ENCODE measurements at places on chromosomes 5 and 9. TPM values are rescaled to one million over a fixed set of nuclear protein-coding genes. Genes with fewer than 3 reads are reported as not detected.

The ACTBL2 gene
- not detected for polyA plus RNA-seq

GRCh38 chr5:54900984-54901725, 84.2 kb downstream of the ESM1 start:
- no peak overlapping the region for H3K4me3 ChIP-seq
- no peak overlapping the region for H3K27ac ChIP-seq
- peaks cover 3% of the 10 kb centered on the region for H3K27me3 ChIP-seq

The PNPLA7 gene
- 64.1 TPM for polyA plus RNA-seq

DNA sequence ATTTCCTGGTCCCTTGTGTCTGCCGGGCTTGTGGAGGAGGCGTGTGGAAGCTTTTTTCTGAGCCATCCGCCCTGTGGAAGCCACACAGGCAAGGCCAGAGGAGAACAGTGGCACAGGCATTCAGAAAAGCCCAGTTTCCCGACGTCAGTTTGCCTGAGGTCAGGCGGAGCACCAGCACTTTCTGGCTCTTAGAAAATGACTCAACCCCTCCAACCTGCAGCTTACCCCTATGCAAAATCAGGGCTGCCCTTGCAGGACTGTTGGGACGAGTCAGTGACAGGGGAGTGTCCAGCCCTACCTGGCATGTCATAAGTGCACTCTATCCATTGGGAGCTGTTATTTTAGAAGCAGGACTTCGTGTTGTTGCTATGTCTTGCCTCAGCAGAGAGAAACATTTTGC, 216.0 kb downstream of the NR3C1 start:
- no peak overlapping the region for H3K27ac ChIP-seq
- no peak for DNase-seq
- H3K27me3 ChIP-seq = no peaks in the 10 kb centered on the region
- no peaks in the 10 kb centered on the region for H3K36me3 ChIP-seq
- H3K4me3 ChIP-seq = no peak overlapping the region

The SKP2 gene
- polyA plus RNA-seq = 2.9 TPM

DNA sequence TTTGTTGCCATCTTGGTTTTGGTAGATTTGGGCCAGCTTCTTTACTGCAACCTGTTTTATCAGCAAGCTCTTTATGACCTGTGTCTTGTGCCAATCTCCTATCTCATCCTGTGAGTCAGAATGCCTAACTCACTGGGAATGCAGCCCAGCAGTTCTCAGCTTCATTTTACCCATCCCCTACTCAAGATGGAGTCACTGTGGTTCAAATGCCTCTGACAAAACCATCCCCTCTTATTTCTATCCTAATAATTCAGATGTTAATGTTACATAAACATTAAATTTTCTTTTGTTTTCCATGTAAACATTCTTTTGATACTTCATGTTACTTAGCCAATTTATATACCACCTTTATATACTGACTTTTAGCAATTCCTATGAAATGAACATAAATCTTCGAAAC, 746.3 kb downstream of the CDH18 start:
- H3K4me3 ChIP-seq = no peak overlapping the region
- peak; percentile 56 for DNase-seq
- H3K36me3 ChIP-seq = no peaks in the 10 kb centered on the region
- H3K27ac ChIP-seq = no peak overlapping the region

The NR6A1 gene
- 0.46 TPM for polyA plus RNA-seq

The CFAP157 gene
- polyA plus RNA-seq = 0.67 TPM

DNA sequence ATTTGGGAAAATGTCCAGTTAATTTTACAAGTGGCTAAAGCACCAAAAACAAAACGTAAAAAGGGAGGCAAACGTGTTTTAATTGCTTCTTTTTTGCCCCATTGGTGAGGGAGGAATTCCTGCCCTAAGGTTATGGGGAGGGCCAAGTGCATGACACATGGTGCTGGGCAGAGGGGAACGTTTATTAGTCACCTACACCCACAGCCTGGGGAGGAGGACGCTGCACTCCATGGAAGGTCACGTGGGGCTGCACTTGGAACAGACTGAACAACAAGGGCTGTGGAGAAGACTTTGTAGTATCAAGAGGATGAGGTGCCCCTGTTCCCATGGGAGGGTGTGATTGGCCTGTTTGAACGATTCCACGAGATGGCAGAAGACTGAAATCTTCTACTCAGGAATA, 13.7 kb upstream of the ADAMTS16 start:
- no peak overlapping the region for H3K27ac ChIP-seq
- H3K36me3 ChIP-seq = no peaks in the 10 kb centered on the region
- no peak overlapping the region for H3K4me3 ChIP-seq
- H3K4me1 ChIP-seq = no peaks in the 10 kb centered on the region

The WDR38 gene
- polyA plus RNA-seq = not detected

DNA sequence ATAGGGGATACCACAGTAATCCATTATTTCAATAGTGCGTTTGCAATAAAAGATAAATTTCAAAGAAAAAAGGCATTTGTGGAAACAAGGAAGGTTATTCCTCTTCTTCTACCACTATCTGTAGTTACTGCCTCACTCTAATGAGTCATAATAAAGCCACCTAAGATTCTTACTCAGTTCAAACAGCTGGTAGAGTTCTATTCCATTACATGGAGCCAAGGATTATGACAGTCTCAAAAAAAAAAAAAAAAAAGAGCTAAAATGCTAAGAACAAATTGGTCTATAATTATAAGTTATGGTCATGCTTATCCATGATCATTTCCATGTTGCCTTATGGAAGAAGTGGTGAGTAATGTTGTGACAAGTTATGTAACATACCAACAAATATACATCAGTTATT, 46.3 kb downstream of the DENND1A start:
- no peaks in the 10 kb centered on the region for H3K27me3 ChIP-seq
- H3K27ac ChIP-seq = no peak overlapping the region
- no peaks in the 10 kb centered on the region for H3K4me1 ChIP-seq
- no peak for DNase-seq
- H3K36me3 ChIP-seq = no peaks in the 10 kb centered on the region

GRCh38 chr9:108911820-108912219, 22.1 kb downstream of the ELP1 start:
- no peaks in the 10 kb centered on the region for H3K27me3 ChIP-seq
- H3K36me3 ChIP-seq = no peaks in the 10 kb centered on the region
- H3K4me1 ChIP-seq = no peaks in the 10 kb centered on the region
- no peak for DNase-seq
- no peak overlapping the region for H3K27ac ChIP-seq

GRCh38 chr9:123771690-123772089, 158.2 kb downstream of the DENND1A start:
- H3K4me1 ChIP-seq = no peaks in the 10 kb centered on the region
- no peak overlapping the region for H3K27ac ChIP-seq
- no peak for DNase-seq
- no peaks in the 10 kb centered on the region for H3K27me3 ChIP-seq
- H3K4me3 ChIP-seq = no peak overlapping the region
- no peaks in the 10 kb centered on the region for H3K36me3 ChIP-seq

DNA sequence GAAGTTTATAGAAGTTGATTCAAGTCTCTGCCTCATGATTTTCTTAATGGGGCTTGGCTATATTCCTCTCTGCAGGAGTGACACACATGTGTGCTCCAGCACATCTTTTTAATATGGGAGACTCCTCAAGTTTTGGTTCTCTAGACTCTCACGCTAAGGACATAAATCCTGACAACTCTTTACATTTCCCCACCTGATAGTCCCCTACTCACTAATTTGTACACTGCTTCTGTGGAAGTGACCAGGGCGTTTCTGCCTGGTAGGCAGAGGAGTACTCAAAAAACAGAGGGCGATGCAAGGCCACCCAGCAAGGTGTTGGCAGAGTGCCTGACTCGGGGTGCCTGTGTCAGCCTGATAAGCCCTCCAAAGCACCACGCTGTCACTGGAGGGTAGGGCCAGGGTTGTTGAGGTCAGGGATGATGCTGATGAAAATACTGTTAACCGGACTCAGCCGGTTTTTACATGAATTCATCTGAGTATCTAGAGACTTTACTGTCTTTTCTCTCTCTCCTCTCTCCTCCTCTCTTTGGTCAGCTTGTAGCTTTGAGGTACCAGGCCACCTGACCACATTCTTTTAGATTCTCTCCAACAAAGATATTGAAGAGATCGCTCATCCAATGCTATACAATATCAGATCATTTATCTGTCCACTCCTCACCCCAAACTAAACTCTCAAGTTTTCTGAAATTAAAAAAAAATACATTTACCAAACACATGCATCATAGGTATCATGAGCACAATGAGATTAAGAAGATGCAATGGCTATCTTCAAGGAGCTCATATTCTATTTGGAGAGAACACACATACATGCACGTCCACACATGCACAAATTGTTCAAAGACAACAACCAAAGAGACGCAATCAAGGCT, 205.2 kb downstream of the PIK3R1 start:
- peak; percentile 85 for DNase-seq
- H3K4me1 ChIP-seq = peaks cover 18% of the 10 kb centered on the region
- no peaks in the 10 kb centered on the region for H3K36me3 ChIP-seq
- no peak overlapping the region for H3K4me3 ChIP-seq

GRCh38 chr9:76904661-76905457, 1.1 kb downstream of the PRUNE2 start:
- H3K4me1 ChIP-seq = peaks cover 17% of the 10 kb centered on the region
- H3K4me3 ChIP-seq = no peak overlapping the region
- peak overlapping the region; percentile 69 for H3K27ac ChIP-seq
- H3K27me3 ChIP-seq = no peaks in the 10 kb centered on the region

The TDRD7 gene
- 13.3 TPM for polyA plus RNA-seq

The ZBED3 gene
- 4.8 TPM for polyA plus RNA-seq

The GNAQ gene
- 44.2 TPM for polyA plus RNA-seq

The PCDHB9 gene
- polyA plus RNA-seq = 0.80 TPM

GRCh38 chr5:143749581-143750205, 62.3 kb upstream of the HMHB1 start:
- no peak overlapping the region for H3K4me3 ChIP-seq
- H3K27ac ChIP-seq = no peak overlapping the region
- no peaks in the 10 kb centered on the region for H3K4me1 ChIP-seq
- DNase-seq = no peak

DNA sequence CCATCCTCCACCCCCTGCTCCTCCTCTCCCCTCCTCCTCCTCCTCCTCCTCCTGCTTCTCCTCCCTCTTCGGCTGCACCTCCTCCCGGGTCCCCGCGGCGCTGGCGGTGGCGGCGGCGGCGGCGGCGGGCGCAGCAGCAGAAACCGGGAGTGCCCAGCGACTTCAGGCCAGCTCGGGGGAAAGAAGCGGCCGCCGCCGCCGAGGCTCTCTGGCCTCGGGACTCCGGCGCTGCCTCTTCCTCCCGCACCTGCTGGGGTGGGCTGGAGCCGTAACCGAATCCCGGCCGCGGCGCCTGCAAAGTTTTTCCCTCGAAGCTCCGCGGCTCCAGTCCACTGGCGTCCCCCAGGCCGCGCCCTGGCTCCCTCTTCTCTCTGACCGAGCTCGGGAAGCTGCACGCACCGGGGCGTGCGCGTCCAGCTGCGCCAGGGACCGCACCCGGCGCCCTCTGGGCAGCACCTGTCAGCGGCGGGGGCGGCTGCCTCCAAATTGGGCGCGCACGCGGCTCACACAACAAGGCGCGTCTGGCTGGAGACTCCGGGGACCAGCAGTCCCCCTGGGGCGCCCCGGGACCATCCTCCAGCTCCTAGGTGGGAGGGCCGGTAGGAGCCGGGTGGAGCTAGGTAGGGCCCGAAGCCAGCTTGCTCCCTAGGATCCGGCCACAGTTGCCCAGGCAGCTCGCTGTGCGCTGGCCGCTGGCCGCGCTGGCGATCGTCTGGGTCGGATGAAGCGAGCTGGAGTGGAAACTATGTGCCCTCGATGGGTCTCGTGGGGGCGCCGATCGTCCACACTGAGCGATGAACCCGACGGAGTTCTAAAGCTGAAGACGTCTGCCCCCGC, at the start of gene MCTP1:
Gene MCTP1, minus strand, starts transcription at position 523 of the 837 bp plus-strand sequence.
- no peak within 1 kb of the TSS for H3K27ac ChIP-seq
- H3K4me3 ChIP-seq = no peak within 1 kb of the TSS
- peaks cover 35% of the 10 kb centered on the region for H3K27me3 ChIP-seq
- H3K4me1 ChIP-seq = peaks cover 7% of the 10 kb centered on the region

The MARCOL gene
- polyA plus RNA-seq = not detected

DNA sequence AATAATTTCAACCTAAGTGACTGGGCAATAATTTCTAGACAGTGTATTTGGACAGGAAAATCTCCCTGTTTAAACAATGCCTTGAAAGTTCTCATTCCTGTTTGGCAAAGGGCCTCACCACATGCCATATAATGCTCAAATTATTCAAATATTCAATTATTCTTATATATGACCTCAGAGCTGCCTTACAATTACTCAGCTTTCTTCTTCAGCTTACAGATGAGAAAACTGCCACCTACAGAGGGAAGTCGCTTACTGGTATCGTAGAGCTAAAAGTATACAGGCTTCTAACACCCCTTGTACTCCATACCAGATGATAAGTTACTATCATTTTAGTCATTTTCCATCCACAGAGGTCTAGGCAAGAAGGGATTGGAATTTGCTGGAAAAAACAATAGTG, 830.3 kb downstream of the BRINP1 start:
- H3K4me3 ChIP-seq = no peak overlapping the region
- H3K4me1 ChIP-seq = no peaks in the 10 kb centered on the region
- no peak for DNase-seq
- no peaks in the 10 kb centered on the region for H3K27me3 ChIP-seq
- H3K36me3 ChIP-seq = no peaks in the 10 kb centered on the region
- H3K27ac ChIP-seq = no peak overlapping the region

GRCh38 chr9:124779368-124780059, 2.6 kb downstream of the OLFML2A start:
- H3K27me3 ChIP-seq = peaks cover 12% of the 10 kb centered on the region
- H3K4me3 ChIP-seq = no peak overlapping the region
- DNase-seq = peak; percentile 42
- H3K27ac ChIP-seq = no peak overlapping the region
- H3K4me1 ChIP-seq = peaks cover 8% of the 10 kb centered on the region

- no peak for DNase-seq
- H3K27me3 ChIP-seq = no peaks in the 10 kb centered on the region
- H3K4me1 ChIP-seq = no peaks in the 10 kb centered on the region
- no peaks in the 10 kb centered on the region for H3K36me3 ChIP-seq
These were observed 183.9 kb downstream of the AUH start for GRCh38 chr9:91177661-91178280.

- H3K4me3 ChIP-seq = no peak overlapping the region
- H3K27ac ChIP-seq = no peak overlapping the region
- peak; percentile 47 for DNase-seq
- peaks cover 4% of the 10 kb centered on the region for H3K27me3 ChIP-seq
These were observed 1.3 kb upstream of the OR13J1 start for GRCh38 chr9:35871545-35871944.
